Activated CD4-positive, alpha-beta T cell treated with anti-CD3 and anti-CD28 coated beads, Interleukin-10, Interleukin-2, amounts not matched to agents 100 ng/mL and 50 ng/mL, durations not matched to agents 16 hours and 8 hours (primary cell): ENCODE measurements at places on chromosomes 12 and 14.

DNA sequence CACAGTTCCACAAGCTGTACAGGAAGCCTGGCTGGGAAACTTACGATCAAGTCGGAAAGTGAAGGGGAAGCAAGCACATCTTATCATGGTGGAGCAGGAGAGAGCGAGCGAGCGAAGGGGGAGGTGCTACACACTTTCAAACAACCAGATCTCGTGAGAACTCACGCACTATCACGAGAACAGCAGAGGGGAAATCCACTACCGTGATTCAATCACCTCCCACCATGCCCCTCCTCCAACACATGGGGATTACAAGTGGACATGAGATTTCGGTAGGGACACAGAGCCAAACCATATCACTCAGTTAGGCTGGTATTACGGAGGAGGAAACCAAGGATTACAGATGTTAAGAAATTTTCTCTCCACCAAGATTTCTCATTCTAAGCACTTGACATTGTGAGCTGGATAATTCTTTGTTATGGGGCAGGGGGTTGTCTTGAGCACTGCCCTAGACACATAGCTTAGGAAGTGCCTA, 262.0 kb upstream of the G2E3 start:
- DNase-seq = no peak

DNA sequence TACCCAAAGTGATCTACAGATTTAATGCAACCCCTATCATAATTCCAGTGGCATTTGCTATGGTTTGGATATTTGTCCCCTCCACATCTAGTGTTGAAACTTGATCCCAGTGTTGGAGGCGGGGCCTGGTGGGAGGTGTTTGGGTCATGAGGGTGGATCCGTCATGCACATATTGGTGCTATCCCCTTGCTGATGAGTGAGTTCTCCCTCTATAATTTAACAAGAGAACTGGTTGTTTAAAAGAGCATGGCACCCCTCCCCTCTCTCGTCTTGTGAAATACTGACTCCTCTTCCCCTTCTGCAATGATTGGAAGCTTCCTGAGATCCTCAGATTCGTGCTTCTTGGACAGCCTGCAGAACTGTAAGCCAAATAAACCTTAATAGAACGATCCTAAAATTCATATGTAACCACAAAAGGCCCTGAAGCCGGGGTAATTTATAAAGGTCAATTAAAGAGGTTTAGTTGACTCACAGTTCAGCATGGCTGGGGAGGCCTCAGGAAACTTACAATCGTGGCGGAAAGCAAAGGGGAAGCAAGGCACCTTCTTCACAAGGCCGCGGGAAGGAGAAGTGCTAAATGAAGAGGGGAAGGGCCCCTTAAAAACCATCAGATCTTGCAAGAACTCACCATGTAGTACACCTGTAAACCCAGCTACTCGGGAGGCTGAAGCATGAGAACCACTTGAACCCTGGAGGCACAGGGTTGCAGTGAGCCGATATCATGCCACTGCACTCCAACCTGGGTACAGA, 41.2 kb downstream of the SLC39A9 start:
- no peak for DNase-seq

DNA sequence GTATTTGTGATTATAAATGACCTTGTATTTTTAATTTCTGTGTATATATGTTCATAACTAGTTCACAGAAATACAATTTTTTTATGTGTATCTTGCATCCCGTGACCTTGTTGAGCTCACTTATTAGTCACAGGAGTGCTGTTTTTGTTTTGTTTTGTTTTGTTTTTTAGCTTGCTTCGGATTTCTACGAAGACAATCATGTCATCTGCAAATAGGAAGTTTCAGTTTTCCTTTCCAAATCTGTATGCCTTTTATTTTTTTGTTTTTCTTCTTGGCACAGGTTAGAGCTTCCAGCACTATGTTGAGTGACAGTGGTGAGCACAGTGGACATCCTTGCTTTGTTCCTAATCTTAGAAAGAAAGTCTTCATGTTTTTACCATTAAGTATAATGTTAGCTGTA, 229.2 kb upstream of the GARIN6 start:
- DNase-seq = no peak

DNA sequence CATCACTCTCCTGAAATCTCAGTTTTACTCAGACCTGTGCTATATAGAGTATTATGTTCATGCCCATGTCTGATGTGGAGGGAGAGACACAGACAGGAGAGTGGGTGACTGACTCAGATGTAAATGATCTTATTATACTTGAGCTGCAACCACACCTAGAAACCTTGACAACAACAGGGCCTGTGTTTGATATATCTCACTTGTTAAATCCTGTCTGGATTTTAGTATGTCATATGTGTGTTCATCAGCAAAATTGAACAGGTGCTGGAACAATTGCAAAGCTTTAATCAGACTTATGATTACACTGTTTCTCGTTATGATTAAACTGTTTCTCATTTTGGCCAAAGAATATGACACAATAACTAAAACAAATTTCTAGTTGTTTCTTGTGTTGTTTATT, 37.7 kb downstream of the DIP2B start:
- DNase-seq = peak; percentile 89

- DNase-seq = no peak
These were observed 354.8 kb downstream of the AEBP2 start for GRCh38 chr12:19794116-19794515.

DNA sequence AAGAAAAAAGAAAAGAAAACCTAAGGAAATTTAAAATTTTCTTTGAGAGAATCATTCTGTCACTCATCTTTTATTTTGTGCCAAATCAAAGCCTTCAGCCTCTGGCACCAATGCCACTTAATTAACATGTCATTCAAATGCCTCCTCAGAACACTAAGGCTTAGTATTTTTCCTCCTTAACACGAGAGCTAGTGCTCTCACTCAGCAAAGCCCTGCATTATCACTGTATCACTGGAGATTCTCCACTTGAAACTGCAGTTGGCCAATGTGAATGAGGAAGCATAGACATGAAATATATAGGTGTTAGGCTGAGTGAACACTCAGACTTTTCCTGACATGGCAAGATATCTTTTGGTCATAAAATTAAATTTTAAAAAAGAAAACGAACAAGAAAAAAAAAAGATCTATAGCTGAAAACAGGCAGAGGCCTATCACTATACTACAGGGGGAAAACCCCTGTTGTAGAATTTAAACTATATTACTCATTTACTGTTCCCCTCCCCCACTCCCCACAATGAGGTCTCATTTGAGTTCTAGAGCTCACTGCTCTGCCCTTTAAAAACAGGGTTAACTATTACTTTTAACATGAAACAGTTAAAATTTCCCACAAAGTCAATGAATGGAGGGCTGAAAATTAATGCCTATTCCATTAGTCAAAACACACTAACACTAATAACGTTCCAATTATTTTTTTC, 5.1 kb downstream of the MBIP start:
- peak; percentile 80 for DNase-seq

DNA sequence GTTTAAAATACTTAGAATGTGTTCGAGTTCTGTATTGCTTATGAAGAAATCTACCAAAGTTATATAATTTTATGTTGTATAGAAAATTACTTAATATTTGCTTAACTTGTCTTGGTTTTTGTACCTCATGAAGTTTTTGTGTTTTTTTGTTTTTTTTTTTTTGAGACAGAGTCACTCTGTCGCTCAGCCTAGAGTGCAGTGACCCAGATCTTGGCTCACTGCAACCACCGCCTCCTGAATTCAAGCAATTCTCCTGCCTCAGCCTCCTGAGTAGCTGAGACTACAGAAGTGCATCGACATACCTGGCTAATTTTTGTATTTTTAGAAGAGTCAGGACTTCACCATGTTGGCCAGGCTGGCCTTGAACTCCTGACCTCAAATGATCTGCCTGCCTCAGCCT, 69.9 kb downstream of the MON2 start:
- no peak for DNase-seq

DNA sequence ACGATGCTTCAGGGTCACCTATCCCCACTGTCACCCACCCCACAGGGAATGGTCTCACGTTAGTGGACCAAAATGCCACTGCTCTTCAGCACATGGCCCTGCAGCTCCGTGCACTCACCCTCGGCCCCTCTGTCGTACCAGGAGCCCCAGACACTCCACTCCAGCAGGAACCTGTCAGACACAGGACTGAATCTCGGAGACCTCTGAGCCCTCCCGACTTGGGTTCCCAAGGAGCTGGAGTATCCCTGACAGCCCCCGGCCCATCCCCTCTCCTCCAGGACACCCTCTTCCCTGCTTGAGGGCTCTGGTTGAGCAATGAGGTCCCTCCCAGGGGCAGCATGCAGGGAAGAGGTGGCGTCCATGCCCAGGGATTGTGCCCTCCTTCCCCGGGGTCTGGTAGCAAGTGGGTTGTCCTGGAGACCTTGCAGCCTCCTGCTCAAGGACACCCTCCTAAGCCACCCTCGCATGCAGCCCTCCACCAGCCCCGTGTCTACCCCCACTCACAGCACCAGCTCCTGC, 20.4 kb upstream of the LRTM2 start:
- DNase-seq = no peak

DNA sequence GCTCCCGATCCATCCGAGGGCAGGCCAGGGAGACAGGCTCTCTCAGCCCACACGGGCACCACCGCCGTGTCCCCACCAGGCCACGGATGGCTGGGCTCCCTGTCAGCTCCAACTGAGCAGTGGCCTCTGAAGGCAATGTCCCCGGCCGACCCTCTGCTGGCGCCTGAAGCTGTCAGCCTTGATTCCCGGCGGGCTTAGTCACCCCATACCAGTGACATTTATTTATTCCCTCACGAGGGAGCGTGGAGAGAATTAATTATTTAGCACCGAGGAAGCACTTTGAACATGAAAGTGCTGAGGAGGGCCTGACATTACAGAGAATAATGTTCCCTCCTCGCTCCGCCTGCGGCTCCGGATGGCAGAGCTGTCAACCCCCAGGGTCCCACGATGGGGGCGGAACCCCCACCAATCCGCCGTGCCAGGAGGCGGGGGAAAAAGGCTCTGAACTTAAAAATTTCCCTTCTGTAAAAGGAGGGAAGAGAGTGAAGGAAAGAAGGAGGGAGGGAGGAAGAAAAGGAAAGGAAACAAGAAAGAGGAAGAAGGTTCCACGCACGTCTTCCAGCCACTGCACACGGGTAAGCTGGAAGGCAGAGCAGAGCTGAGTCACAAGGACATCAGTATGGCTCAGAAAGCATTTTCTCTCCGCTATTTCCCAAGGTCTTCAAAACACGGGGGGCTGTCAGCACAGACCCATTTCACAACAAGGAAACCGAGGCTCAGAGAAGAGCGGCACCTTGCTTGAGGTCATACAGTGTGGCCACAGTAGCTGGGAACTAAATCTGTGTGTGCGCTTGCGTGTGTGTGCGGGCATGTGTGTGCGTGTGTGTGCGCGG, 108.7 kb upstream of the NCOR2 start:
- no peak for DNase-seq

GRCh38 chr14:93319958-93320357, 12.9 kb downstream of the BTBD7 start:
- DNase-seq = no peak

DNA sequence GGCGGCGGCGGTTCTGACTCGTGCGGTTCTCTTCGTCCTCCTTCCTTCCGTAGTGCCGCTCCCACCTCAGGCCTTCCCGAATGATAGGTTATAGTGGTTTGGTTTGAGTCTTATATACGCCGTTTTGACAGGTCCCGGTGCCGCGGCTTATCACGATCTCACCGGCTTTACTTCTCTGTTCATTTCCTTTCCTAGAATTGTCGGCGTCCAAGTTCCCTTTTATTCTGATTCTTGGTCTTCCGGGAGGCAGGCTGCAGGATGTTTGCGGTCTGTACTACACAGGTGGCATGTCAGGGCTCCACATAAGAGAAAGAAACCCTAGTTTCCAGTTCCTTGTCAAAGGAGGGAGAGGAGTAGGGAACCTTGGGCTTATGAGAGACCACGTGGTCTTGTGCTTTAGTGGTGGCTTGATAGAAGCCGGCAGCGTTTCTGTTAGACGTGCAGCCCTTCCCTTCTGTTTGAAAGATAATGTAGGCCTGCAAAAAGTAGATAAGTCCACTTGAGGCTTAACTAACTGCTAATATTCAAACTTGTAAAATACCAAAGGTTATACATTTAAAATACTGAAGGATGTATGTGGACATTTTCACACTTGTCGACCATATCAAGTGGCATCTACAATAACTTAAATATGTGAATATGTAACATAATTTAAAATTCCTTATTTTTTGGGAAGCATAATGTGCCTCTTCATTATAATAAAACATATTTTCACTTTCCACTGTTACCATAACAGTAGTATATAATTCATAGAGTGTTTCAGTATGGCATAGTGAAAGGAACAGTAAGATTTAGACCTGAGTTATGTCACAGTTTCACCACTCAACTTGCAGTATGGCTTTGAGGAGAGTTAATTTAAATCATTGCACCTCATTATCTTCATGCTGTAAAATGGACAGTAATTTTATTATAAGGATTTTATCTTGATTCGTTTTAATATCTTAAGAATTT, 804 bp downstream of the USP15 start:
- peak; percentile 87 for DNase-seq

DNA sequence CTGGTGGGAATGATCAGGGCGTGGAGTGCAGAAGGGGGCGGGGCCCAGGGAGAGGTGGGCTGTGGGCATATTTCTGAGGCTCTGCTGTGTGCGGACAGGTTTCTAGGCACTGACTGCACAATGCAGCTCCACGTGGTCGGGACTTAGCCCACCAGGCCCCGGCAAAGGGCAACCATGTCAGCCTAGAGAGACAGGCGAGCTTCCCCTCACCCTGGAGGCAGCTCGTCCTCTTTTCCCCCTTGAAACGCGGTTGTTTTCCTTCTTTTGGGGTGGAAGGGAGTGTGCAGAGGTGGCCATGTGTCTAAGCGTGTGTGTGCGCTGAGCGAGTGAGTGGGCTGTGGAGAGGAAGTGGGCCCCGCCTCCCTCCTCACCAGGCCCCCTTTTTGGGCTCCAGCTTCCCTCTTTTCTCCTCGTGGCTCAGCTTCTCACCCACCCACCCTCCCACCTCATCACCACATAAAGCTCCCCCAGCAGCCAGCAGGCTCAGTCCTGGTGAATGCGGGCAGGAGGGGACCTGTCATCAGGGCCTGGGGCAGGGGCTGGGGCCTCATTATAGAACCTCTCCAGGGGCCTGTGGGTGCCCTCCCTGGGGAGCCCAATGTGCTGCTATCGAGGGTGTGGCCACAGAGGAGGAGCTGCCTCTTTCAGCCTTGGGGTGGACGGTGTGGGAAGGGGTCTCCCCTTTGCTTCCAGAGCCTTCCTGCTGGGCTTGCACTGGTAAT, 22.0 kb downstream of the LRTM2 start:
- DNase-seq = no peak

- DNase-seq = no peak
These were observed 42.2 kb downstream of the PPFIBP1 start for GRCh38 chr12:27566159-27566558.

GRCh38 chr12:124232654-124232987, 62.3 kb upstream of the RFLNA start:
- DNase-seq = no peak

GRCh38 chr14:77219591-77219990, 38.0 kb downstream of the TMEM63C start:
- no peak for DNase-seq

GRCh38 chr12:2550561-2551411, 244.0 kb upstream of the FKBP4 start:
- DNase-seq = peak; percentile 29
